Stimulated activated CD8-positive, alpha-beta memory T cell treated with anti-CD3 and anti-CD28 coated beads, Interleukin-4, amount 100 ng/mL, for 1 hour (primary cell): ENCODE measurements at places on chromosomes 16 and 17.
A peak's percentile ranks its signal among the peaks of the same experiment; 100 is the strongest.

GRCh38 chr17:9244066-9245052 lies 223.0 kb downstream of the NTN1 start:
- DNase-seq = no peak

DNA sequence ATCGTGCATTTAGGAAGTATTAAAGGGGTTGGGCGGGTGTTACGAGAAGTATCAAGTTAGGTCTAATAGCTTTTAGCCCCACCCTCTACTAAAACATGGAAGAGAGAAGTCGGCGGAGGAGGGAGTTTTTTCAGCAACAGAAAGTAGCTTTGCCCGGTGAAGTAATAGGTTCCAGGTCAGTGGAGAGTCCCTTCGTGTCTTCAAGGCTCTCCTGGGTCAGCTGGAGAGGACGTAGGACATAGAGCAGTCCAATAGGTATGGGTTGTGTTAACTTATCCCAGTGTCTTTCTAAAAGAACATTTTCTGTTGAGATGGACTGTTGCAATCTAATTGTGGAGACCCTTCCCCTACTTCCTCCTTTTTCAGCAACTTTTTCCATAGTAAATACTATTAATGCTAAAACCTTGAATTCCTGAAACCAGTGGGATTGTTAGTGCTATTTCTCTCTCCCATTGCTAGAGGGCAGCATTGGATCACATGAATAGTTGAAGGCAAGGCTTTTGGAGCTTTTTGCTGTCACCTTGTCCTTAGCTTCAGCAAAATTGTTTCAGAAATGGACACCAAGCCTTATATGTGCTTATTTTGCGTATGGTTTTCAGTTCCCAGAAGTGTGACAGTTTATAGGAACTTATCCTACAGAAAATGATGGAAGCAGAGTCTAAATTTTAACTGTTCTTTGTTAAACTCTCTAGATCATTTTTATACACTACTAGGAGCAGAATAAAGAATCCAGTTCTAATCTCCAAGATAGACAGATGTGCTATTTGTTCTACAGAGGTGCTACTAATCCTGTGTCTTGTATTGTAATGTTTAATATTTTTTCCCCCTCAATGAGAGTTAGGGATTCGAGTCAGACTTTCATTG lies 38.4 kb downstream of the UTP18 start:
- DNase-seq = no peak

DNA sequence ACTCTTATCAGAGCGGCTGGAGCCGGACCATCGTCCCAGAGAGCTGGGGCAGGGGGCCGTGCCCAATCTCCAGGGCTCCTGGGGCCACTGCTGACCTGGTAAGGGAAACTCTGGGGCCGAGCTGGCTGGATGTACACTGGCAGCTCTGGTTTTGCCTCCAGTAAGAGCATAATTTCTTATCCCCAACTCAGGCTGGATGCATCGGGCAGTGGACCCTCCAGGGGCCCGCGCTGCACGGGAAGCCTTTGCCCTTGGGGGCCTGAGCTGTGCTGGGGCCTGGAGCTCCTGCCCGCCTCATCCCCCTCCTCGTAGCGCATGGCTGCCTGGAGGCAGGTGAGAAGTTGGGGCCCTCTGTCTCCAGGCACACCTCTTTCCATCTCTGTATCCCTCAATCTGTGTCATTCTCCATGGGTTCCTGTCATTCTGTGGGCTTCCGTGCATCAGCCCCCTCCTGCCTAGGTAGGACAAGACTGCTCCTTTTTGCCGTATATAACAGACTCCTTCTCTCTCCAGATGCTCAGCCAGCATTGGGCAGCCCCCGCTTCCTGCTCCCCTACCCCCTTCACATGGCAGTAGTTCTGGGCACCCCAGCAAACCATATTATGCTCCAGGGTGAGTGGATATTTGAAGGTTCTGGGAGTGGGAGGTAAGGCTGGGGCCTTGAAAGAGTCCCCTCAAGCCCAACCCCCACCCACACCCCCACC lies 9.4 kb upstream of the TMEM88 start:
- no peak for DNase-seq

GRCh38 chr17:38916771-38917170 lies 8.6 kb upstream of the LASP1NB start:
- no peak for DNase-seq

GRCh38 chr16:78490431-78490830 lies 391.0 kb downstream of the WWOX start:
- no peak for DNase-seq

DNA sequence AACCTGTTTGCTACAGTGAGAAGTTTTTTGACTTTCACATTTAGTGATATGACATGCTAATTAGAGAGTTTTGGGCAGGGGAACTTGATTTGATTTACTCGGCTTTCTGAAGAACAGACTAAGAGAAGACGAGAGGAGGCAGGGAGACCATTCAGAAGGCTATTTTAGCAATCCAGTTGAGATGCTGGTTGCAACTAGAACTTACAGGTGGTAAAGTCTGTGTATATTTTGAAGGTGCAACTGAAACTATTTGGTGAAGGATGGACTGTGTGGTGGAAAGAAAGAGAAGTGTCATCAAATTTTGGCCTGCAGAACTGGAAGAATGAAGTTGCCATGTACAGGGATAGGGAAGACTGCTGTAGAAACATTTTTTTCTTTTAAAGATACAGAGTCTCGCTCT lies 42.2 kb upstream of the KPNB1 start:
- no peak for DNase-seq

- no peak for DNase-seq
Observed at GRCh38 chr17:76147211-76148014, 6.4 kb upstream of the FOXJ1 start.

- no peak for DNase-seq
Observed at GRCh38 chr17:40320756-40321523, 12.0 kb downstream of the RARA start.

- DNase-seq = no peak
Observed at GRCh38 chr17:45052052-45052772, 780 bp upstream of the DCAKD start.

GRCh38 chr17:79330696-79331095 lies 256.1 kb downstream of the ENGASE start:
- DNase-seq = no peak

- DNase-seq = no peak
Observed at GRCh38 chr17:33520426-33521330, 227.6 kb upstream of the ASIC2 start.

DNA sequence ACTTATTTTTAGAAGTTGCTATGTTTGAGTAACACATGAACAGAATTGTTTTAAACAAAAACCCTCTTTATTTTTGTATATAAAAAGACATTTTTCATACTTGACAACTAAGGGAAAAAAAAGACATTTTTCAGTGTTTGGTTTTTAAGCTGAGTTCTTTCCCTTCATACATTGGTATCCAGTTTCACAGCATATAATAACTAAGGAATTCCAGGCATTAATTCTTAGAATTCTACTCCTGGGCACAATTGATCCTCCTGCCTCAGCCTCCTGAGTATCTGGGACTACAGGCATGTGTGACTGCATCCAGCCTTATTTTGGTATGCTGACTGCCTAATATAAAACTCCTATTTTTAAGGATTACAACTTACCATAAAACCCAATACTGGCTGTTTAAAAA lies 8.4 kb downstream of the FBXO47 start:
- no peak for DNase-seq

GRCh38 chr16:86018941-86019340 lies 120.0 kb downstream of the IRF8 start:
- no peak for DNase-seq

GRCh38 chr16:2810651-2811050 lies 6.4 kb upstream of the PRSS21 start:
- no peak for DNase-seq

- no peak for DNase-seq
Observed at GRCh38 chr17:4852567-4853207, 19.5 kb downstream of the MINK1 start.

DNA sequence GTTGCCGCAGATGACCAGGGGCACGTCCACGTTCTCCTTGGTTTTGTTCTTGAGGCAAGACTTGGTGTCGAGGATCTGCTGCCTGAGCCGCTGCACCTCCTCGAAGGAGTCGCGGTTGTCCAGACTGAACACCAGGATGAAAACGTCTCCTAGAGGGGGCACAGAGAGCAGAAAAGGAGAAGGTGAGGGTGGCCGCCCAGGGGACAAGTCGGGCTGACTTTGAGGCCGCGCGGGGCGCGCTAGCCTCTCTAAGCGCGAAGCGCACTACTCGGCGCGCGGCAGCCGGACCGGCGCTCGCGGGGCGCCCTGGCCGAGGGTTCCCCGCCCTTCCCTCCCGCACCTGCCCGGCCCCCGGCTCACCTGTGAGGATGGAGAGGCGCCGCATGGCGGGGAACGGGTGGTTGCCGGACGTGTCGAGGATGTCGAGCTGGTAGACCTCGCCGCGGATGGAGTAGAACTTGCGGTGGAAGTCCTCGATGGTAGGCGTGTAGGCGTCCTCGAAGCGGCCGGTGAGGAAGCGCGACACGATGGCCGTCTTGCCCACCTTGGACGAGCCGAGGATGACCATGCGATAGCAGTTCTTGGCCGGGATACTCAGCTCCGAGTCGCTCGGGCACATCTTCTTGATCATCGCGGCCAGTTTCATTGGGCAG lies 533 bp downstream of the RASD1 start:
- DNase-seq = peak; percentile 6

- no peak for DNase-seq
Observed at GRCh38 chr17:40448213-40448638, 5.0 kb downstream of the IGFBP4 start.

- DNase-seq = no peak
Observed at GRCh38 chr17:2282297-2282873, 21.2 kb downstream of the SMG6 start.

DNA sequence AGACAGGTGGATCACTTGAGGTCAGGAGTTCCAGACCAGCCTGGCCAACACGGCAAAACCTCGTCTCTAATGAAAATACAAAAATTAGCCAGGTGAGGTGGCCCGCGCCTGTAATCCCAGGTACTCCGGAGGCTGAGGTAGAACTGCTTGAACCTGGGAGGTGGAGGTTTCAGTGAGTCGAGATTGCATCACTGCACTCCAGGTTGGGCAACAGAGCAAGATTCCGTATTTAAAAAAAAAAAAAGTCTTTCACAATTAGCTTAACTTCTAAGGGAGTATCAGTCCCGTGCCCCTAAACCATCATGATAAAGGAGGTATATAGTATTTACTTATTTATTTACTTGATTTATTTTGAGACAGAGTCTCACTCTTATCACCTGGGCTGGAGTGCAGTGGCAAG lies 3.4 kb upstream of the MEFV start:
- no peak for DNase-seq

DNA sequence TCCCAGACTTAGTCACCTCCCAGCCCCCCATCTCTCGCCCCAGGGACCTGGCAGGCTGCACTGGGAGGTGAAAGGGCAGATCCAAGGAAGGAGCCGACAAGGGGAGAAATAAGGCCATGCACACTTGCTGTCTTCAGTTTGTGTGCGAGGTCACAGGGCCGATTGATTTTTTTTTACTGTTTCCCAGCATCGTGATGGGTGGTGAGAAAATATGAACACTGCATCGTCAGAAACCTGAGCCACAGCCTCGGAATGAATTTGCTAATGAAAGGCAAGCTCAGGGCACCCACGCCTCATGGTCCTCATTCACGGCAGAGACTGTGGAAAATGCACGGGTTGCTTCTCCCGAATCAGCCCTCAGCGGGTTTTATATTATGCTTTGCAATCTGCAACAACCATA lies 98.0 kb downstream of the SOCS1 start:
- DNase-seq = no peak

DNA sequence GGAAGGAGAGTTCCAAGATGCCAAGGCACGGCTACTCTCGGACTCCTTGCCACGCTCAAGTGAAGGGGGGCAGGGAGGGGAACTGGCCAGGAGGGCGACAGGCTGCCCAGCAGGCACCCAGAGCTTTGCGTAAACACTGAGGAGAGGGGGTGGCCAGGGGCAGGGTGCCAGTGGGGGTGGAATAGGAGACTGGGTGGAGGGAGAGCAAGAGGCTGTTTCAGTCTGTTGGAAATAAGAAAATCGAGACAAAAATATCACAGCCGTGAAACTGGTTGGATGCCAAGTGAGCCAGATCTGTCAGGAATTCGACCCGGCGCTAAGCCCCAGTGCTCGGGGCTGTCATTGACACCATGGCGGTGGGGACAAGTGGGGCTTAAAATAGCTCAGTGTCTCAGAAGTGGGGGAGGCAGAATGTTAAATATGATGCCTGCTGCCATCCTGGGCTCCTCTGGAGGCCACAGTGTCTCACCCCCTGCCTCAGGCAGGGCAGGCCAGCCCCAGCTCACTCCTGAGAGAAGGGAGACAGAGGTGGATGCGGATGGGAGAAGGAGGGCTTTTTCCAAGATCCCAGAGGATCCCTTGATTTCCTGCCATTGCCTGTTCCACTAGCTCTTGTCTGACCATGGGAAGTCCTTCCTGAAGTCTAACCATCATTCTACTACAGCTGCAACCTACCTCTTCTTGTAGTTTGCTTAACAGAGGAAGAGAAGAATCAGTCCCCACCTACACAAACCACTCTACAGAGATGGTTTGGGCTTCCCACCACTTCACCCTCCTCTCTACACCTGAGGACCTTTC lies 9.5 kb downstream of the PNMT start:
- DNase-seq = no peak

DNA sequence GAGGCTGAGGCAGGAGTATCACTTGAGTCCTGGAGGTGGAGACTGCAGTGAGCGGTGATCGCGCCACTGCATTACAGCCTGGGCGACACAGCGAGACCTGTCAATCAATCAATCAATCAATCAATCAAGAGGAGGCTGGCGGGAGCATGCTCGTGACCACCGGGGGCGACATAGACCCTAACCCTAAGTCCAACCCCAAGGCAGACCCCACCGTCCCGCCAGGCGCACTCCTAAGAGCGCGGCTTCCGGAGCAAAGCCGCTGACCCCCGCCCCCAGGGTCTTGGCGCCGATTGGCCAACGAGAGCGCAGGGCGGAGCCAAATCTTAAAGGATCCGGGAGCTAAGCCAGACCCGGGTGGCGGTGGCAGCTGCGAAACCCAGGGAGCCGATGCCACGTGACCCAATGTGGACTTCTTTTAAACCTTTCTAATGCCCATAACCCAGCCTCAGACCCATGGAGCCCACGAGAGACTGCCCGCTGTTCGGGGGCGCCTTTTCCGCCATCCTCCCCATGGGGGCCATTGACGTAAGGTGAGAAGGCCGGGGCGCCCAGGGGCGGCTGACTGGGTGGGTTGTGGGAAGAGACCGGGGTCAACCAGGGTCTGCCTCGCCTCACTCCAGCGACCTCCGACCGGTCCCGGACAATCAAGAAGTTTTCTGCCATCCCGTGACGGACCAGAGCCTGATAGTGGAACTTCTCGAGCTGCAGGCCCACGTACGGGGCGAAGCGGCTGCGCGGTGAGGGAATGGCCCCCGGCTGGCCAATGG lies at the start of gene RANGRF:
TSS of gene RANGRF (plus strand) at position 335 of the 767 bp plus-strand sequence. CDS start at position 454, 119 bp downstream.
- DNase-seq = peak; percentile 68

- DNase-seq = no peak
Observed at GRCh38 chr16:7351610-7352510, 19.2 kb downstream of the RBFOX1 start.

- no peak for DNase-seq
Observed at GRCh38 chr17:27341041-27341471, 47.1 kb downstream of the WSB1 start.

- no peak for DNase-seq
Observed at GRCh38 chr16:55668340-55669281, 12.8 kb downstream of the SLC6A2 start.

GRCh38 chr17:71548540-71549190 lies 572.2 kb upstream of the SOX9 start:
- no peak for DNase-seq
